NCI-H524 treated with DMSO at 0.1 percent for 48 hours (cell line): ENCODE measurements at places on chromosomes 2 and 18.

- no peak for DNase-seq
These were observed 304.2 kb downstream of the EPHA4 start for GRCh38 chr2:221267773-221268425.

- no peak for DNase-seq
These were observed 84.5 kb upstream of the ARHGAP28 start for GRCh38 chr18:6644836-6645627.

DNA sequence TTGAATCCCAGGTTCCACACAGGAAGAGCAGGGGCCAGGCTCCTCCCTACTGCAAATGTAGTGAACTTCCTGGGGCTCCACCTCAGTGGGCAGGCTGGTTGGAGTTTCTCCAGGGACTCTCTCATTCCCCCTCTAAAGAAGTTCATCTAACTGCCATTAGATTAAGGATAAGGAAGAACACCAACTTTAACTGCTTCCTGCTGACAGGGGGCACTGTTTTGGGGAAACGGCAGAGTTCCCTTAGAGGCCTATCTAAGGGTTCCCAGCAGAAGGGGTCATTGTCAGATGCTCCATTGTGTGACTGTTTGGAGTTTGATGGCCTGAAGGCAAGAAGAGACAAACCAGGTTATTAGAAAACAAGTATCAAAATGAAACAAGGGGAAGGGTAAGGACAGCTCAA is 2159.7 kb upstream of the PIK3C3 start:
- DNase-seq = no peak

DNA sequence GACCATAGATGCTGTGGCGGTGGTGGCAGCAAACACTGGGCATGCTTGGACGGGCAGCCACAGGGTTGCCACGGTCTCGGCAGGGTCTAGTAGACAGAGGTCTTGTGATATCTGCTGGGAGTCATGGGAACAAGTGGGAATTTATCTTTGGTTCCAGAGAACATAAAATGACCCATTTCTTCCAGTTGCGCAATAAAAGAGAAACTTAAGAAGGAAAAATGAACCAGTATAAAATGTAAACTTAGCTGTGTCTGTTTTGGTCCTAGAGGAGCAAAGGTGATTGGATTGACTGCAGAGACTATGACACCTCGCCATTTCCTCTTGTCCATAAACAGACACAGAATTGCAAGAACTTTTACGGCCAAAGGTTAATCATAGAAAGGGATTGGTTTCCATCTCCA is 132.6 kb upstream of the RBBP8 start:
- no peak for DNase-seq

- DNase-seq = no peak
These were observed 335.1 kb downstream of the CYRIA start for GRCh38 chr2:16330571-16330970.
